ENCODE measurements at places on chromosomes 2 and 18.

GRCh38 chr18:13302040-13302439 is 83.5 kb downstream of the LDLRAD4 start:
- DNase-seq: no peak

DNA sequence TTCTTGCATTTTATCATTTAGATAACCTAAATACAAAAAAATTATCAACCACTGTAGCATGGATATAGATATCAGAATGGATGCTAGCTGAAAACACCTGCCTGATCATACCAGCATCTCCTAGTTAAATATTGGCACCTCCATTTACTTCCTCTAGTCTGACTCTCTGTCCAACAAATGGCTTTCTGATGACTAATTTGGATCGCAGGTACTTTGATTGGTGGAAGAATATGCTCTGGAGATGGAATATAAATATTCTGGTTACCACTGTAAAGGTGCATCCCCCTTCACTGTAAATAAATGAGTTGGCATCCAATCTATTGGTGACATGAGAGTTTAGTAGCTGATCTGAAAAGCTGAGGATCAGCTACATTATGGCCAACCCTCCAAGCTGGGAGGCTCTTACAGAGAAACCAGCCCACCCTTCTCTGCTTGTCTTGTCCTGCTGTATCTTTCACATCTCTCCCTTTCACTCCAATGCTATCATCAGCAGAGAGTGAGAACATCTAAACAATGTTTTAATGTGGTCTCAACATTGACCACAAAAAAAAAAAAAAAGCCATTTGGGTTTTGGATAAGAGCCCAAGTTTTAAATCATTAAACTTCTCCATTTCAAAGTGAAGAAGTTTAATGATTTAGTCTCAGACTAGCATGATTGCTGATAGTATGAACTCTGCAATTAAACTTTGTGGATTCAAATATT is 90.5 kb downstream of the PMAIP1 start:
- no peak for DNase-seq

GRCh38 chr18:1294229-1294628 is 389.6 kb downstream of the ADCYAP1 start:
- DNase-seq: no peak

DNA sequence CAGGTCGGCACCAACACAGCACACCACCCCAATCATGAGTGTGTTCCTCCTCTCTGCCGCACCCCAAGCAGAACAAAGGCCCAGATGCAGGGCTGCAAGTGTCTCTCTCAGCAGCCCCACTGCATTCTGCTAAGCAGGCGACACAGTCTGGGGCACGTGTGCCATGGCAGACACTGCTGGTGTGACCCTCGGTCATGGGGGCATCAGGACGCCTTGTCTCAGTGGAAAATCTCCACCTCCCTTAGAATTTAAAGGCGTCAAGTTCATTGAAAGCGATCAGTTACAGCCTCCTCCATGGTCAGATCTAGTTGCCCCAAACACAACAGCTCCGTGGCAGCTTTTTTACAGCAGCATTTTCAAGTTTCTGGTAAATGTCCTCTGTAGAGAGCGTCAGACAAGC is 57.2 kb downstream of the ADNP2 start:
- no peak for DNase-seq

GRCh38 chr2:210895132-210895531 is 338.7 kb downstream of the CPS1 start:
- DNase-seq: no peak

DNA sequence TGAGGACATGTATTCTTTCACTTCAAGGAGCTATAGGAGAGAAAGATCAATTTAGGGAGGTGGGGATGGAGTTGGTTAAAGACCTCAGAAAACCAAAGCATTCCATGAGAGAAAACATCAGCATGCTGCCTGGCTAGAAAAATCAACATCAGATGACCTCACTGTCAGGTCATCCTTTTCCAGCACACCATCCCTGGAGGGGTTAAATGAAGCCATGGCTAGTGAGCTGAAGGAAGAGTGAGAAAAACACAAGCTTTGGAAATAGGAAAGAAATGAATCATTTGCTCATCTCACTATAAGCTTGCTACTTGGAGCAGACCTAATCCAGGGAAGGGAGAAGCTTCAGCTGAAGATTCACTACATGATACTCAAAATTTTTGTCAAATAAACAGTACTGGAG is 109.5 kb upstream of the ITGB6 start:
- DNase-seq: no peak

- DNase-seq: no peak
Observed at GRCh38 chr2:226959418-226959817, 123.6 kb downstream of the RHBDD1 start.

- peak; percentile 41 for DNase-seq
Observed at GRCh38 chr2:133675-134593, 87.6 kb upstream of the FAM110C start.

- DNase-seq: no peak
Observed at GRCh38 chr2:143148011-143148410, 18.8 kb downstream of the ARHGAP15 start.

DNA sequence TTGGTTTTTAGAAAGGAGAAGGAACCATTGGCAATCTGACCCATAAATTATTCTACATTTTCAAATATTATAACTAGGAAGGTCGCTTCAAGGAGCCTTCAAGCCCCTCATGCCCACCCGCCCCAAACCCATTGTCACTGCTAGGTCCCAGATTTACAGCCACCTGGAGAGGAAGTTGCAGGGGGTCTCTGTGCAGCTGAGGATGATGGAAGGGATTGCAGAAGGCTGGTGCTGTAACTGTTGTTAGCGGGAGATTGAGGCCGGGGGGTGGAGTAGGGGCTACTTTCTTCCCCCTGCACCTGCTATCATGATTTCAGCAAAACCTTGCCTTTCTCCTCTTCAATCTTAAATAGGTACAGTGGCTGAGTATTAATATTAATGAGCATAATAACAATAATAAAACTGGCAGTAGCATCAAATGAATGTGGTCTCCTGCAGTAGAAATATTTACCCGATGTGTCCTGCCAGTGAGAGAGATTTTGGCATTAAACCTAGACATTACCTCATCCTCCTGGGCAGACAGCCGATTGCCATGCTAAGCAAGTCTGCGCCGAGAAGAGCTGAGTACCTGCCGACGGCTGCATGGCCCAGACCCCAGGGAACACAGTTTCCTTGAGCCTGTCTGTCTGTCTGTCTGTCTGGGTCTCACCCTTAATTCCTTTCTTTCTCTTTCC is 225.4 kb downstream of the FAM210A start:
- DNase-seq: peak; percentile 90

DNA sequence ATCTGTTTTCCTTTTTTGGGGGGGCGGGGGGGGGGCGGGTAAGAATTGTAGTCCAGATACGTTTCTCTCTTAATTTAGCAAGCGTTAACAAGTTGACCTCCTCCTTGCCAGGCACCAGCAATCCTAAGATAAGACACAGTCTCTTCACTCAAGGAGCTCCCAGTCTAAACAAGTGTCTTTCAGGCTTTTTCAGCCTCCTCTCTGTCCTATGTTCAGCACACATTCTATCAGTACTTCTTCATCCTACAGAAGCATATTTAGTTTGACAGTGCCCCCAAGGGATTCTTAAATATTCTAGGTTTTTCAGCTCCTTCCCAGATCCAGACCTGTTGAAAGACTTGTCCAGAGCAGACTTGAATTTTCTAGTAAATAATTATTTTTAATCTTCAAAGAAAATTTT is 2.7 kb downstream of the PPP1CB start:
- DNase-seq: peak; percentile 24

GRCh38 chr18:22838639-22839277 is 94.4 kb upstream of the RBBP8 start:
- DNase-seq: no peak

DNA sequence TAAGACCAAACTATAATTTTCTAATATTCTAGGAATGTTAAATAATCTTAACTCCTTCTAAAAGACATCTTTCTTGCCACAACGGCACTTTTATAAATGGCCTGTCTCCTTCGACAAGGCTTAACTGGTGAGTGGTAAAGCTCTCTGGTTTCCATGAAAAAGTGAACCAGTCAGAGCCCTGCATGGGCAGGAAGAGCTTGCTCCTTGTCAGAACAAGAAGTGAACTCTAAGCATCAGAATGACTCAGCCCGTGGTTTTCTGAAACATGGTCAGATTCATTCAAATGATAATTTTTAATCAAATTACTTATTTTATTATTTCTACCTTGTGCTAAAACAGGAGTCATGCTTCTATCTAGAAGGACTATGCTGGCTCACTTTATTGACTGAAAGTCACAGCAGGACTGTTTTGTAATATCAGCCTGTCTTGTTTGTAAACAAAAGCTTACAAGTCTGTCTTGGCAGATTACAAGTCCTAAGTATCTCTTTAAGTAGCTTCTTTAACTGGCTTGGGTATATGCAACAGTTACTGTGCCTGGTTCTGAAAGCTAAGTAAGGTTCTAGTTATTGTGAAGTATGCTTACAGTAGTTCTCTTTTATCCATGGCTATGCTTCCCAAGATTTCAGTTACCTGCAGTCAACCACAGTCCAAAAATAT is 245.4 kb downstream of the NAPG start:
- no peak for DNase-seq

DNA sequence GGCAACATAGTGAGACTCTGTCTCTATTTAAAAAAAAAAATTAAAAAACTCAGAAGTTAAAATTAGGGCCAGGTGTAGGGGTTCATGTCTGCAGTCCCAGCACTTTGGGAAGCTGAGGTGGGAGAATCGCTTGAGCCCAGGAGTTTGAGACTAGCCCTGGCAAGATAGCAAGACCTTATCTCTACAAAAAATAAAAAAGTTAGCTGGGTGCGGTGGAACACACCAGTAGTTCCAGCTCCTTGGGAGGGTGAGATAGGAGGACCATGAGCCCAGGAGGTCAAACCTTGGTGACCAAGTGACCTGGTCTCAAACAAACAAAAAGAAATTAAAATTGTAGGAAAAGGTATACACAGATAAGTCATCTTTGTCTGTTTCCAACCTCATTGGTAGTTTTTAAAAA is 11.3 kb downstream of the TTLL4 start:
- no peak for DNase-seq

- no peak for DNase-seq
Observed at GRCh38 chr2:2033691-2034090, 289.4 kb upstream of the PXDN start.

DNA sequence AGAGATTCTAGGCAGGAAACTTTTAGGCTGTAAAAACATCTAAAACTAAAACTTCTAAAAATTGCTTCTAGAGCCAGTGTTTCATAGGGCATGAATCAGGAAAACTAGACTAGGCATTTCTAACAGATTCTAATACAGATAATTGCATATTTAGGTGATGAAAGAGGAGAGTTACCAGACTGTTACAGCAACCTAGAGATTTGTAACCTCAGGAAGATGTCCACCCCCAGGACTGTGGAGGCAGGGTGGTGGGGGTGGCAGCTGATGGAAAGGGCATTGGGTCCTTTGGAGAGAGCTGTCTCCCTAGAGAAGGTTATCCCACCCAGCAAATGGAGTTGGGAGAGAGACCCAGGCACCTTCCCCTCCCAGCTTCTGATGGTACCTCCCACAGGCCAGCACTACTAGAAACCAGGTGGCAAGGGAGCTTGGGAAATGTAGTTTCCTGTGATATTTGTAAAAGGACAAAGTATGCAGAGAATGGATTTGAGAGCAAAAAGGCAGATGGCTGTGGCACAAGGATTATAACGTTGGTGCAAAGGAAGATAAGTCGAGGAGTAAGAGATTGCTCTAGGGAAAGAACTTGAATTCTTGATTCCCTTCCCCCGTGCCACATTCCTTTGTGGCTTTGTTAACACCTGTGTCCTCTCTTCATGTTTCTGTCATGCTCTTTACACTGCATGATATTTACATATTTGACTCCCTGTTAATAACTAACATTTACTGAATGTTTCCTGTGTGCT is 75.6 kb upstream of the MGAT5 start:
- no peak for DNase-seq

GRCh38 chr18:42114310-42114943 is 159.4 kb downstream of the PIK3C3 start:
- DNase-seq: peak; percentile 94

DNA sequence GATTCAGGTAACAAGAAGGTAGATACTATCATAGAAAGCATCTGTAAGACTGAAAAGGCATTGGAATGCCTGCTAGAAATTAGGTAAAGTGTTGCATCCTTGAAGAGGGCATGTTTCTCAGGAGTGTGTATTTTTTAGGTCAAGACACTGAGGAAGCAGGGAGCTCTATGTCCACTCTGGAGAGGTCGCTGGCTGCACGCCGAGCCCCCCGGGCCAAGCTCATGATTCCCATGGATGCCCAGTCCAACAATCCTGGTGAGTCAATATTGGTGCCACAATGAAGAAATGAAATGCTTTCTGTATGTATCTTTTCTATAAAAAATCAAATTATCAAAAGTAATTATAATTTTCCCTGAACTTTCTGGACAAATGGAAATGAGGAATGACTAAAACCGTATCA is 756.7 kb downstream of the MBD2 start:
- no peak for DNase-seq

GRCh38 chr2:157782057-157782845 is 93.9 kb downstream of the ACVR1 start:
- DNase-seq: peak; percentile 47

- DNase-seq: peak; percentile 21
Observed at GRCh38 chr2:149858901-149859634, 271.5 kb upstream of the MMADHC start.

- no peak for DNase-seq
Observed at GRCh38 chr2:49661809-49662208, 507.5 kb upstream of the FSHR start.

DNA sequence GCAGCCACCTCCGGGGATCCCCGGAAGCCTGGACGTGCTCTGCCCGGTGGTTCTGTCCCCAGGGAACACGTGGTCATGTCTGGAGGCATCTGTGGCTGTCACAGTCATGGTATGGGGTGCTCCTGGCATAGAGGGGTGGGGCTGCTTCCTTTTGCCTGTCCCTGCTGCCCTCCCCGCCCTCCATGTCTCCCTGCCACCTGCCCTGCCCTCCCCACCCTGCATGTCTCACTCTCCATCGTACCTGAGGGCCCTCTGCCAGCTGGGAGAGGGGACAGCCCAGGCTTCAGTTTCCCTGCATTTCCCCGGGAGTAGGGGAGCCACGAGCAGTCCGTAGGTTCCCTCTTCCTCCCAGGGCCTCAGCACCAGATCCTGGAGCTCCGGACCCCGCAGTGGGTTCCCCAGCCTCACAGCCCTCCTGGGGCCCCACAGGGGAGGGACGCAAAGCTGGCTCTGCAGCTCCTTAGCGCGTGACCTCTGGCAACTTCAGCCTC is 90.0 kb upstream of the CTDP1 start:
- no peak for DNase-seq

GRCh38 chr2:43218702-43219382 is 7.6 kb downstream of the ZFP36L2 start:
- DNase-seq: peak; percentile 58

- no peak for DNase-seq
Observed at GRCh38 chr2:232332940-232333259, 45.7 kb upstream of the ALPP start.

DNA sequence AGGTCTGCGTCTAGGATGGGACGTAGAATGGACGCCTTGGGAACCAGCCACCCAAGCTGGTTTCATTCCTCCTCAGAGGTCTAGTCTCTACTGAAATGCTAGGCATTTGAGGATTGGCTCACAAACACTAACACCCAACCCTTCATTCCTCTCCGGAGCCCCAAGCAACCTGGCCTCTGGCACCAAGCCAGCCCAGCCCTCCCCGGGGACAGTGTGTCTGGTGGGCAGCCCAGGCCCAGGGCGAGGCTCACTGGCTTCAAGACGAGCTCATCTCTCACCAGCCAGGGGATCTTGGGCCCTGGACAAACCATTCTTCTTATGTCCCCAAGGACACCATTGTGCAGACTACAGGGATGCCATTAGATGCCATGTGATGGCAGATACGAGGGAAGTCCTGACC is 182.5 kb downstream of the CTIF start:
- DNase-seq: no peak

GRCh38 chr2:238576674-238577073 is 149.9 kb downstream of the ASB1 start:
- DNase-seq: no peak

GRCh38 chr18:49227441-49228165 is 232.8 kb downstream of the DYM start:
- no peak for DNase-seq

All from tongue (tissue), 3 donors.